ENCODE measurements at places on chromosomes 12 and 14. TPM values are rescaled to one million over a fixed set of nuclear protein-coding genes. Genes with fewer than 3 reads are reported as not detected.

GRCh38 chr14:21109377-21110138 is 8.7 kb downstream of the TMEM253 start:
- DNase-seq = no peak

DNA sequence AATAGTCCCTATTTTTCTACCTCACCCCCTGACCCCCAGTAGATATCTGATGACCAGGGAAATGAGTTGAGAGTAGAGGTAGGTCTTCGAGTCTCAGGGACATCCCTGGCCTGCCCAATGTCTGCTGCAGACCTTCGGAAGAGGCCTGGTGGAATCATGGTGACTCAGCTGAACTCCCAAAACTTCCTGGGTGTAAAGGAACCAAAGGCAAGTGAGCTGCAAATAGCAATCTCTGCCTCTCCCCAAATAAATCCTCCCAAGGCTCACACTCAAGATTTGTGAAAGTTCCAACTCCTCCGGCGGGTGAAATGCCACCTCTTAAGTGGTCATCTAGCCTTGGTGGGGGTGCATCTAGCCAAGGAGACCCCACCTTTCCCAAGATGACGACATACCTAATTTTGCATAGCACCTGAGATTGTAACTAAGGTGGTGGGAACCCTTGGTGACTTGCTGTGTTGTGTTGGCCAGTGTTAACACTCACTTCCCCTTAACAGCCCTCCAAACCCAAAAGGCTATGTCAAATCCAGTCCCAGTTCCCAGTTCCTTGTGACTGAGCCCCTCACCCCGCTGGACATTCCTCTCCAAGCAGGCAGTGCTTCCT is 6.3 kb downstream of the ZFP36L1 start:
- no peak for DNase-seq

DNA sequence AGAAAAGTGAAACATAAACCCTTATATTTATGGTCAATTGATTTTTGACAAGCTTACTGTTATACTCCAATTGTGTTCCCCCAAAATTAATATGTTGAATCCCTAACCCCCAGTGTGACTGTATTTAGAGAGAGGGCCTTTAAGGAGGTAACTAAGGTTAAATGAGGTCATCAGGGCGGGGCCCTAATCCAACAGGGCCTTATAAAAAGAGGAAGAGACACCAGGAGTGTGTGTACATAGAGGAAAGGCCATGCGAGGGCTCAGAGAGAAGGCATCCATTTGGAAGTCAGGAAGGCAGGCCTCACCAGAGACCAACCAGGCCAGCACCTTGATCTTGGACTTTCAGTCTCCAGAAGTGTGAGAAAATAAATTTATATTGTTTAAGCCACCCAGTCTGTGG is 6.5 kb upstream of the VTI1B start:
- DNase-seq = no peak

DNA sequence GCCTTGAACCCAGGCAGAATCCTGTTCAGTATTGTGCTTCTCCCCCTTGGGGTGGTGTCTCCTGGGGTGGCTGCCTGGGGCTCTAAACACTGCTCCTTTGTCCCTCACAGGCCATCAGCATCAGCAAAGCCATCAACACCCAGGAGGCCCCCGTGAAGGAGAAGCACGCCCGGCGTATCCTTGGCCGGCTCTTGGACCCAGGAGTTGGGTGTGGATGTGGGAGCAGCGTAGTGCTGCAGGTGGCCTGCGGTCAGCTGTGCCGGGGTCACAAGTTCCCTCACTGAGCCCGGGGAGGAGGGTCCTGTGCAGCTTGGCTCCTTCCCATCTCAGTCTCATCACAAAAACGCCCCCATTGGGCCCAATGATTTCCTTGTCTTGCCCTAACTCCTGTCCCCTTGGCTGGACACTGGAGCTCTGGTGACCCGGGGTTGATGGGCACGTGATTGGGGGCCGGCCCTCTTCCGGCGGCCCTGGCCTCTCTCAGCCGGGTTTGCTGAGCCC is 12.7 kb downstream of the HIP1R start:
- DNase-seq = no peak

DNA sequence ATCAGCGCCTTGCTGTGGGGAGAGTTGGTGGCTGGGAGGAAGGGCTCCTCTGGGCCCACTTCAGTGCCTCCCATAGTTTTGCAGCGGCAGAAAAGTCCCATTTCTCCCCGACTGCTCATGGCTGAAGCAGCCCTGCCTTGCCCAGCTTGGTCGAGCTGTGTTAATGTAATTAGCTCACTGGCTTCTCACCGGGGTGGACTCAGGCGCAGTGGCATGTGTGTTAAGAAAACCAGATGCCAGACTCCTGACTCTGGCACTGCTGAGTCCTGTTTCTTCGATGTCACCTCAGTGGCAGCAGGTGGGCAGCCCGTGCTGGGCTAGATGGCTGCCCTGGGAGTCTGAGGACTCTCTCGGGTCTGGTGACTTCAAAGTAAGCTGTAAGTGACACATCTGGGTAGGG is 47.4 kb downstream of the CHST11 start:
- no peak for DNase-seq

CKAP4 gene
- total RNA-seq = 0.52 TPM

TC2N gene
- total RNA-seq = 120 TPM

TAS2R9 gene
- not detected for total RNA-seq

Data from activated CD8-positive, alpha-beta T cell treated with anti-CD3 and anti-CD28 coated beads, Interleukin-2, amount 10 ng/mL, durations not matched to agents 7 days and 5 days (primary cell).